ENCODE measurements at places on chromosomes 2 and 18. TPM values are rescaled to one million over a fixed set of nuclear protein-coding genes. Genes with fewer than 3 reads are reported as not detected.

The STPG4 gene
- total RNA-seq, result 0.32 TPM

The KCNF1 gene
- not detected for total RNA-seq

DNA sequence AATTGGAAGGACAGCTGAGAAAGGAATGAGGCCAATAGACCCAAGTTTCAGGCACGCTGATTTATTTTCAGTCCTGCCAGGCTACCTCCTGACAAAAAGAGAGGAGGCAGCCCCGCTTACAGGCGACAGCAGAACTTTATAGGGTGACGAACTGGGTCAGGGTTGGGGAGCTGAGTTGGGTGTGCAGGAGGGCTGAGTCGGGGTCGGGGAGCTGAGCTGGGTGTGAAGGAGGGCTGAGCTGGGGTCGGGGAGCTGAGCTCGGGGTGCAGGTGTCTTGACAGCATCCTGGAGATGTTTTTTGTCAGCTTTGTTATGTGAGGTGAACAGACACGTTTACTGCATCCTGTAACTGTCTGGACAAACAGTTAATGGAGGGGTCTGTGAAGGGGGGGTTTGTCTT lies 342.2 kb downstream of the ADCYAP1 start:
- no peaks in the 10 kb centered on the region for H3K4me1 ChIP-seq
- no peak overlapping the region for H3K4me3 ChIP-seq
- H3K36me3 ChIP-seq, result no peaks in the 10 kb centered on the region

DNA sequence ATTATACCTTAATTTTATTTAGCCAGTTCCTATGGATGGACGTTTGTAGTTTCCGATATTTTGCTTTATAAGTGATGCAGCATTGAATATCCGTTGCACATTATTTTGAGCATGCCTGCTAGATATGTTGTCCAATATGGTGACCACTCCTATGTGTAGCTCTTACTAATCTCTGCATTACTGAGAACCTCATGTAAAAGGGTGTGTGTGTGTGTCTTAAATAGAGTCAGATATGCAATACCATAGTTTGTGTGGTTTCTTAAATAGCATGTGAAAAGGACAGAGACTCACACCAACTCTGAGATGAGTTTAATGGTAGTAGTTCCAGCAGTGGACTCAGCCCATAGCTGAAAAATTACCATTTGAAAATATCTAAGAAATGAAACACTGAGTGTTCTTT lies 32.3 kb downstream of the CD8A start:
- H3K27ac ChIP-seq, result no peak overlapping the region
- no peak overlapping the region for H3K4me3 ChIP-seq
- no peaks in the 10 kb centered on the region for H3K27me3 ChIP-seq
- no peak for DNase-seq
- H3K4me1 ChIP-seq, result peaks cover 2% of the 10 kb centered on the region

DNA sequence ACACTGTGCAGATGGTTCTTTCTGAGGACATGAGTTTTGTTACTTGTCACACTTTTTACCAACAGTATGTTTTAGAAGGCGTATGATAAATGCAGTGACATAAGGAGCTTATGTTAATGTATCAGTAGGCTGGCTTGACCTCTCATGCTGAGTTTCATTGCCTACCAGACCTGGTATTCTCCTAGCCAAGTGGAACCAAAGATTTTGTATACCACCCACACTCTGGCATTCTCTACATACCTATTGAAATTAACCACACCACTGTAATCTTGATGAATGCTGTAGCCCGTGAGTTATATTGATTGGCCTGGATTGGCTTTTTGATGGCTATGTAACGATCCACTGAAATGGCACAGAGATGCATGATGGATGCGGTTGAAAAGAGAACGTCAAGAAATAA lies 11.4 kb downstream of the HTR2B start:
- no peak overlapping the region for H3K27ac ChIP-seq
- H3K36me3 ChIP-seq, result peaks cover 27% of the 10 kb centered on the region
- no peaks in the 10 kb centered on the region for H3K27me3 ChIP-seq
- no peaks in the 10 kb centered on the region for H3K4me1 ChIP-seq
- no peak overlapping the region for H3K4me3 ChIP-seq

The KLHL29 gene
- 1.3 TPM for total RNA-seq

The SLC5A7 gene
- total RNA-seq, result not detected

Data from CD4-positive, CD25-positive, alpha-beta regulatory T cell (primary cell).